ENCODE measurements at places on chromosomes 2 and 18.

GRCh38 chr2:23426263-23426905 is 41.4 kb downstream of the KLHL29 start:
- DNase-seq = no peak

GRCh38 chr2:27270670-27271069 is 4.6 kb upstream of the DNAJC5G start:
- DNase-seq = no peak

DNA sequence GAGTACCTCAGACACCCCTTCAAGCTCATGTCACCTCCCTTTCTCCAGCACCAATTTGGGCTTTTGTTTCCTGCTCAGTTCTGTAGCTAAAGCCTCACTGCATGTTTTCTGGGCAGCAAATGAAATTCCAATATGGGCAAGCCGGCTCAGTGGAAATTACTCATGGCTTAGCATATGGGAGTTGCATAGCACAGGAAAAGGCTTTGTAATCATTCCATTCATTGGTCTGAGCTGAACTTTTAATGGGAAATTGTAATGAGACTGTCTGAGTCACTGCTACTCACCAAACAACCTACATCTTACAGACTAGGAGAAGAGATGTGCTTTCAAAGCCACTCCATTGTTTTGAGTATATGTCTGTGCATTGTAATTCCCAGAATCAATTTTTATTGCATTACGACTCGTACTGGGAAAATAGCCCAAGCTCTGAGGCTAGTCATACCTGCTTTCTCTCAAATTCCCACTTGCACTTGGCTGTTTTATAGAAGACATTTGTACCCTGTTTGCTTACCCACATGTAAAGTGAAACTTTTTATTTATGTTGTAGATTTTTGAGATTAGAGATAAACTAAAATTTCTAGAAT is 139.5 kb upstream of the LRATD1 start:
- no peak for DNase-seq

DNA sequence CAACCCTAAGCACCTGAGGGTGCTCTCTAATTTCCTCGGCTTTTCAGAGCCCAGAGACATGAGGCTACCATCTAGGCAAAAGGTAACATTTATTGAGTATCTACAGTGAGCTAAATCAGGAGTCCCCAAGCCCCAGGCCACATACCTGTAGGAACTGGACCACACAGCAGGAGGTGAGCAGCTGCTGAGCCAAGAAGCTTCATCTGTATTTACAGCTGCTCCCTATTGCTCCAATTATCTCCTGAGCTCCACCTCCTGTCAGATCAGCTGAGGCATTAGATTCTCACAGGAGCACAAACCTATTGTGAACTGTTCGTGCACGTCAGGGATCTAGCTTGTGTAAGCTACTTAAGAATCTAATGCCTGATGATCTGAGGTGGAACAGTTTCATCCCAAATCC is 70.2 kb downstream of the RND3 start:
- DNase-seq = no peak

GRCh38 chr2:160034396-160034795 is 28.0 kb downstream of the PLA2R1 start:
- no peak for DNase-seq

DNA sequence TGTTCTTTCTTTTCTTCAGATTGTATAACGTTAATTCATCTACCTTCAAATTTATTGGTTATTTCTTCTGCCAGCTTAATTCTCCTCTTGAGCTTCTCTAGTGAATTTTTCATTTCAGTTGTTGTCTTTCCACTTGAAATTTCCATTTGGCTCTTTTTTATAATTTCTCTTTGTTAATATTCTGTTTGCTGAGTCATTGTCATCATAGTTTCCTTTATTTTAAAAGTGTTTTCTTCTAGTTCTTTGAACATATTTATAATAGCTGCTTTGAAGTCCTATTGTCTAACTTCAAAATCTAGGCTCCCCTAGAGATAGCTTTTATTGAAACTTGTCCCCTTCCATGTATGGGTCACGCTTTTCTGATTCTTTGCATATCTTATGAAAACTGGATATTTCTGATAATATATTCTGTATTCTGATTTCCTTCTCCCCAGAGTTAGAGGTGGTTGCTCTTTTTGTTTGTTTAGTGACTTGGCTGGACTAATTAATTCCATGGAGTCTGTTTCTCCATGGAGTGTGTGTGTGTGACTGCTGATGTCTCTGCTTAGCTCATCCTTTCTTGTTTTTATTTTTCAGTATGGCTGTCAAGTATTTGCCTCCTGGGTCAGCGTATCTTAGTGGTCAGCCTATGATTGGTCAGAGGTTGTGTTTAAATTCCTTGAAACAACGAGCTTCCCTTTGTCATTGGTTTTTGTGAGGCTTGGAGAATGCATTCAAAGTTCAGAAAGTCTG is 47.6 kb downstream of the DIS3L2 start:
- DNase-seq = no peak

DNA sequence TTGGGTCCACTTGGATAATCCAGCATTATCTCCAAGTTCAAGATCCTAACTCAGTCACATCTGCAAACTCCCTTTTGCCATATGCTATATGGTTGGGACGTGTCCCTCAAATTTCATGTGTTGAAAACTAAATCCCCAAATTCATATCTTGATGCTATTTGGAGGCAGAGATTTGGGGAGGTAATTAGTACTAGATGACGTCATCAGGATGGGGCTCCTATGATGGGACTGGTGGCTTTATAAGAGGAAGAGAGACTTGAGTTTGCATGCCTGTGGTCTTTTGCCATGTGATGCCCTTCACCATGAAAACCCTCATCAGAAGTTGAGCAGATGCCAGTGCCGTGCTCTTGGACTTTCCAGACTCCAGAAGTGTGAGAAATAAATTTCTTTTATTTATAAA is 16.8 kb upstream of the SMAD4 start:
- DNase-seq = no peak

- DNase-seq = no peak
Observed at GRCh38 chr2:181172676-181173075, 192.3 kb downstream of the UBE2E3 start.

DNA sequence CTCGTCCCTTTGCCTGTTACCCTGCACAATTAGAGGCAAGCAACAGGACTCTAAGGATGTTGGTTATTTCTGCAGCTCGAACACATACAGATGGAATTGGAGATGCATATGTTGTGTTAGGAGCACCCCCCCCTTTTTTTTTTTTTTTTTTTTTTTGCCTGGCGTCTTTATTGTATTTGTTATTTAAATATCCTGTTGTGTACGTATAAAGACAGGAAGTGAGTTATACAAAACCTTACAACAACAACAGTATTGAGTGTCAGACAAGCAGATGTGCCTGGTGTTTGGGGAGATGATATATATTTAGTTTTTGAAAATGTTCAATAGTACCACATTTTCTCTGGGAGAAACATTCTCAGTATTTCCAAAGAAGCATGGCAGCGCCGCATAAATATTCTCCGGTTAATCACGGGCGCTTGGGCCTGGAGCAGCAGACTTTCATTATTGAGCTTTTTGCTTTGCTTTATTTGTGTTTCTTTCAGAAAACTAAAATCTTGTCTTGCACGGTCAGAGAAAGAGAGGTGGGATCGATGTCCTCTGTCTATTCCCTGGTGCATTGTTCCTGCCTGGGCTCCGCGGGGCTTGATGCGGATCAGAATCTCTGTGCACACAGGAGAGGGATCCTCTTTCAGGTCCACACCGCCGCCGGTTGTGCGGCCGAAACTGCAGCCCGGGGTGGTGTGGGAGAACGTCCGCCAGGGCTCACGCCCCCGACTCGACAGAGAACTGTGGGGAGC is 23.2 kb upstream of the ZNF516 start:
- DNase-seq = no peak

- DNase-seq = no peak
Observed at GRCh38 chr2:86704459-86704971, 15.6 kb upstream of the RMND5A start.

DNA sequence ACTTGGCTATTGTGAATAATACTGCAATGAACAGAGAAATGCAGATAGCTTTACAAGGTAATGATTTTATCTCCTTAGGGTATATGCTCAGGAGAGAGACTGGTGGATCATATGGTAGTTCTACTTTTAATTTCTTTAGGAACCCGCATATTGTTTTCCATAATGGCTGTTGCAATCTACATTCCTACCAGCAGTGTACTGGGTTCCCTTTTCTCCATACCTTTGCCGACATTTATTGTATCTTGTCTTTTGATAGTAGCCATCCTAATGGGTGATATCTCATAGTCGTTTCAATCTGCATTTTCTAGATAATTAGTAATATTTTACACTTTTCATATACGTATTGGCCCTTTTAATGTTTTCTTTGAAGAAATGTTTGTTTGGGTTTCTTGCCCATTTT is 702.9 kb upstream of the ACVR2A start:
- no peak for DNase-seq

DNA sequence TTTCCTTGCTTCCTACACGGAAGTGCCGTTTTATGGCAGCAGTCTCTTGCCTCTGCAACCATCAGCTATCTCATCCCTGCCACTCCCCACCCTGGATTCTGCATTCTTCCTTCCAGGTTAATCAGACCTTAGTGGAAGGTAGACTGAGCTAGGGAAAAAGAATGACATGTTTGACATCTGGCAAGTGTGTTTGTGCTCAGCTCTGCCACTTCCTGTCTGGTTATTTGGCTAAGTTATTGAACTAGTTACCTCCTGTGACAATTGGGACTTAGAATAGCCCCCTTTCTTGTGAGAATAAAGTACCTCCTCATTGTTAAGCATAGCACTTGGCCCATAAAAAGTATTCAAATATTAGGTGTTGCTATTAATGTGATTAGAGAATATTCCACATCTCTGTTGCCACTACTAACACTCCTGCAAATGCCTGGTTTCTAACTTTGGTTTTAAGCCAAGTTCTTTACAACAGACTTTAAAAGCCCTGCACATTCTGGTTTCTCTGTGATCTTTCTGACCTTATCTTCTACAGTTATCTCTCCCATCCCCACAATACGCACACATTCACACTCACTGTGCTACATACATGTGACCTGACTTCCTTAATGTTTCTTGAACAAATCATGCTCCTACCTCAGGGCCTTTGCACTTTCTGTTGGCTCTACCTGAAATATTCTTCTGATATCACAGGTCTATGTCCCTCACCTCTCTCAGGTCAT is 10.8 kb upstream of the MAPRE2 start:
- DNase-seq = no peak
